ENCODE measurements at places on chromosomes 16 and 17.
A peak's percentile ranks its signal among the peaks of the same experiment; 100 is the strongest.

- DNase-seq, result peak; percentile 29
These were observed 27.0 kb upstream of the NTN1 start for GRCh38 chr17:8994319-8994718.

DNA sequence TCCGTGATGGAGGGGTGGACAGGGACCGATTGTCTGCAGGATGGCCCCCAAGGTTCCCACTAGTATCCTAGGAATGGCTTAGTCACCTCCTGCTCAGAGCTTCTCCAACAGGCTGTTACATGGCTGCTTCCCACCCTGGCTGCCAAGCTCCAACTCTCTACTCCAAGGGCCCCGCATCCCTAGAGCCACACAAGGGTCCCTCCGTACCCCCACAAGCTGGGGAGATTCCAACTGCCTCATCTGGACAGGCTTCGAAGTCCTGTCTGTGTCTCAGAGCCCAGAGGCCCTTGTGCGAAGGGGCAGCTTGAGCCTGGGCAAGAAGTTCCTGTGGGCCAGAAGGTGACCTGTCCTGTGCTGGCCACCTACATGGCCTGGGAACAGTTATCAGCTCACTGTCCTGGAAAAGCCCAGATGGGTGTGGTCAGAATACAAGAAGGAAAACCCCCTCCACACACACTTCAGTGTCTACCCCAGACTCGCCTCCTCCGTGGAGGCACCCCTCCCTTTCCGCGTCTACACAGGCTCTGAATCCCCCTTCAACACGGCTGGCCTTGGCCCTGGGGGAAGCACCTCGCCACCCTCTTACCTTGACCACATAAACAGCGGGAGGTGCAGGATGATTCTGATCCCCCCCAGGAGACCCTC lies 586 bp downstream of the MEAK7 start:
- no peak for DNase-seq

DNA sequence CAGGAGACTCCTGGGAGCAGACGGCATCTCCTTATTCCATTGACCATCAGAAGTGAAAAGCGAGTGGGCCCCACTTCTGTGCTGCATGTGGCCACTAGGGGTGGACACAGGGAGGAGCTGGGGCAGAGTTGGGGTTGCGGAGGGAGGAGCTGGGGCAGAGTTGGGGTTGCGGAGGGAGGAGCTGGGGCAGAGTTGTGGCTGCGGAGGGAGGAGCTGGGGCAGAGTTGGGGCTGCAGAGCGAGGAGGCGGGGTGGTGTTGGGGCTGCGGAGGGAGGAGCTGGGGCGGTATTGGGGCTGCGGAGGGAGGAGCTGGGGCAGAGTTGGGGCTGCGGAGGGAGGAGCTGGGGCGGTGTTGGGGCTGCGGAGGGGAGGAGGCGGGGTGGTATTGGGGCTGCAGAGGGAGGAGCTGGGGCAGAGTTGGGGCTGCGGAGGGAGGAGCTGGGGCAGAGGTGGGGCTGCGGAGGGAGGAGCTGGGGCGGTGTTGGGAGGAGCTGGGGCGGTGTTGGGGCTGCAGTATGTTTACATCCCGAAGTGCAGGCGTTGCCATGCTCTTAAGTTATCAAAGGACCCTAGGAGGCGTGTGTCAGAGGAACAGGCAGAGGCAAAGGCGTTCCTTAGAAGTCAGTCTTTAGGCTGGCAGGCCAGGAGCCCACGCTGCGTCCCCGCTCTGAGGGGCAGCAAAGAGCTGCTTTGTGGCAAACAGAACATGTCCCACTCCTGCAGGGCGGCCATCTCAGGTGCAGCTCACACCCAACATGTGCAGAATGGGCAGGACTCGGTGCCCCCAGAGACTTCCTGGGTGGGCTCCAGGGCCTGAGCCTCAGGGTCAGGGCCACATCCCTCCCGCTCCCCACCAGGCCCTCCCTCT lies 76.0 kb downstream of the ZNF778 start:
- no peak for DNase-seq

GRCh38 chr17:78142119-78142861 lies 3.9 kb upstream of the C17orf99 start:
- DNase-seq, result no peak

- DNase-seq, result no peak
These were observed at the start of gene SLC6A4 for GRCh38 chr17:30235386-30236296. TSS of gene SLC6A4 (minus strand) at chr17:30235697. CDS start at chr17:30221958, 13,739 bp downstream.

- DNase-seq, result no peak
These were observed 48.5 kb downstream of the WWOX start for GRCh38 chr16:78147911-78148401.

GRCh38 chr16:2142942-2143877 lies 5.2 kb upstream of the RAB26 start:
- DNase-seq, result no peak

- no peak for DNase-seq
These were observed 1.1 kb downstream of the ZNF23 start for GRCh38 chr16:71460941-71461340.

GRCh38 chr16:86608301-86608747 lies 30.0 kb downstream of the FOXL1 start:
- no peak for DNase-seq

GRCh38 chr17:65167566-65167965 lies 30.4 kb downstream of the RGS9 start:
- DNase-seq, result no peak

DNA sequence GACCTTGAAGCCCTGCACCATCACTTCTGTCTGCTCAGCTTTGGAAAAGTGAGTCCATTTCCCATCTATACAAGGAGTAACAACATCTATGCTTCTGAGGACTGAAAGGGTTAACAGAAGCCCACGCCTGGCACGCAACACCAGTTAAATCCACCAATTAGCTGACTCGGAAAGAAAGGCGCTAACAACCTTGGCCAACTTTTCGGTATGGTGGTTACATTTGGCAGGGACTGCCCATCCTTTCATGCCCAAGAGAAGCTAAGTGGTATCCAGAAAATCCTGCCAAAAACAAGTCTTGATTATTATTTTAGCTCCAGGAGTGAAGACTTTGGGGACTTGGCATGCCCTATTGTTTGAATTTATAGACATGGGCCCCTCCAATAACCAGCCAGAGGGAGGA lies 202.3 kb upstream of the RPL38 start:
- DNase-seq, result no peak

DNA sequence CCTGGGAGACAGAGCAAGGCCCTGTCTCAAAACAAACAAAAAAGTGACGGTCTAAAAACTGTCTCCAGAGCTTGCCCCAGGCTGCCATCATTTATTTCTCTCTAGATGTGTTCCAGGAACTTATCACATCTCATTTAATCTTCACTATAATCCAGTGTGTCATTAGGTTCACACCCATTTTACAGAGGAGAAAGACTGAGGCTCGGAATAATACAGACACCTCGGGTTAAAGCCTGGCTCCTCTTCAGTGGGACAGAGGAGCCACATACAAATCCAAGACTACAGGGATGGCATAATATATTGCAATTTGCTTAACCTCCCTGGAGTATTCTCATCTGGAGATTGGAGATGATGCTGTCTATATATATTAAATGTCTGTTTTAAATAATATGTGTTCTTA lies 5.9 kb downstream of the PDILT start:
- DNase-seq, result no peak

DNA sequence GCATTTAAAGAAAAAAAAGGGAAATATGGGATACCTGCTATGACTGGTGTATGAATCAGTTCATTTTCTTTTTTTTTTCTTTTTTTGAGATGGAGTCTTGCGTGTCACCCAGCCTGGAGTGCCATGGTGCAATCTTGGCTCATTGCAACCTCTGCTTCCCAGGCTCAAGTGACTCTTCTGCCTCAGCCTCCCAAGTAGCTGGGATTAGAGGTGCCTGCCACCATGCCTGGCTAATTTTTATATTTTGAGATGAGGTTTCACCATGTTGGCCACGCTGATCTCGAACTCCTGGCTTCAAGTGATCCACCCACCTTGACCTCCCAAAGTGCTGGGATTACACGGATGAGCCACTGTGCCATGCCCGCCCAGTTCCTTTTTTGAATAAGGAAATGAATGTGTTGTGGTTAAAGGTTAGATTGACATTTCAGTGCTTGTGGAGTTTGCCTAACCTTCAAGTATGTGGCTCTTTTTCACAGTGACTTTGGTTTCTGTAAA lies 7.7 kb downstream of the HAPSTR1 start:
- DNase-seq, result no peak

GRCh38 chr17:7295230-7296180 lies 1.1 kb upstream of the YBX2 start:
- DNase-seq, result no peak

- DNase-seq, result no peak
These were observed 1.6 kb downstream of the HBA1 start for GRCh38 chr16:177981-178667.

DNA sequence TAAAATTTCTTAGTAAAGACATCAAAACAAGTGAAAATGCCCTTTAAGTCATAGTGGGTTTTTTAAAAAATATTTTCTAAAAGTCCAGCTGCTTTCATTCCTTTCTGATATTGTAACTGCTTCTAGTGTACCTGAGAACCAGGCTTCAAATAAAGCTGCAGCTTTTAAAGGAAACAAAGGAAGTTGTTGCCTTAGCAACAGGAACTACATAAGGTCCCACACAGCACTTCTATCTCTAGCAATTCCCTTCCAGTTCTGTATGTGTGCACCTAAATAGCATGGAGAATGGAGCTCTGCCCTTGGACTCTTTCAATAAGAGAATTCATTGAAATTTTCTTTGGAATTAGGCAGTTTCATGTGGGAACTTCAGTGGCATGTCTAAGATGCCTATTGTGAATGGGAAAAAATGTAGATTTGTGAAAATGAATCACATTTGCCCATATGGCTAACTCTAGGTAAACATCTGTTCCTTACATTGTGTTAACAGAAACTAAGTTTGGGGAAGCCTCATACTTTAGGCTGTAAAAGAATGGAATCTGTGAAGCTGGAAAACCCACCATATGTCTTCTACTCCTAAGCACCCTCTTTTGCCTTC lies 206.4 kb downstream of the KIF2B start:
- no peak for DNase-seq

- no peak for DNase-seq
These were observed 455.6 kb downstream of the HS3ST3B1 start for GRCh38 chr17:14756479-14756878.

All from NCI-H1105 (cell line).